ENCODE measurements at places on chromosomes 5 and 9. TPM values are rescaled to one million over a fixed set of nuclear protein-coding genes. Genes with fewer than 3 reads are reported as not detected.

The ANKRD18B gene
- 0.22 TPM for total RNA-seq

DNA sequence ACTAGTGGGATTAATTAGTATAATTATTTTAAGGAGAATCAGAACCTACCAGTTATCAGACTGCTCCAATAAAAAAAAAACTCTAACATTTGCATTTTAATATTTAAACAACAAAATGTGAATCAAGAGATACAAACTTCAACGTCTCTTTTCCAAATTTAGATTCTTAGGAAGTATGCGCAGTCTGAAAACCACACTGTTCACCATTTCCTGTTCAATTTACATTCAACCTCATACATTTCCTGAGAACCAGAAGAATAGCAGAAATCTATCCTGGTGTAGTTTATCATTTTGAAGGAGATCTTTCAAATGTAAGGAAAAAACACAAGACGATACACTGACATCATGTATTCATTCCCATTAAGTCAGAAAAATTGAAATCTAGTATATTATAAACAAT is 869.2 kb downstream of the EFNA5 start:
- DNase-seq = no peak

DNA sequence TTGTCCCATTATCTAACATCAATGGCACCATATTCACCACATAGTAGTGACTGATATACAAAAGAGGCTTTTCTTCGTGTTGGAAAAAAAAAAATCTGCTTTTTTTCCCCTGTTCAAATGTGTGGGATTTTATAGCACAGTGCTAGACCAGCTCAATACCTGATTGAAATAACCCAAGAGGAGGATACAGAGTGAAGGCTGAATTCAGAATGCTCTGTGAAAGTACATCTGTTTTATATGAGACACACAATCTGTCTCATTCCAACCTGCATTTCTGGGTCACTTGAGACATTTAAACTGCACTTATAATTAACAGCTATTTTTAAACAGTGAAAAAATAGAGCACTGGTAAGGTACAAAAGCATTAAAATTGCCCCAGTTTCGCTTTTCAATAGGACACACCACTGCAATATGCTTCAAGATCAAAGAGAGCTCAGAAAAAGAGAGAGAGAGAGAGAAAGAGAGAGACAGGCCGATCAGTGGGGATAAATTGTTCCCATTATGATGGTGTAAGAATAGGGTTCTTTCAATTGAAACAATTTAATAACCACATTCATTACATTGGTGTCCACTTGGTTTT is 179.3 kb downstream of the NR2F1-AS1 start:
- DNase-seq = no peak

GRCh38 chr9:98255061-98255577 is 330 bp downstream of the TBC1D2 start:
- DNase-seq = peak; percentile 27

- DNase-seq = no peak
These were observed 74.0 kb downstream of the COL27A1 start for GRCh38 chr9:114229295-114229694.

DNA sequence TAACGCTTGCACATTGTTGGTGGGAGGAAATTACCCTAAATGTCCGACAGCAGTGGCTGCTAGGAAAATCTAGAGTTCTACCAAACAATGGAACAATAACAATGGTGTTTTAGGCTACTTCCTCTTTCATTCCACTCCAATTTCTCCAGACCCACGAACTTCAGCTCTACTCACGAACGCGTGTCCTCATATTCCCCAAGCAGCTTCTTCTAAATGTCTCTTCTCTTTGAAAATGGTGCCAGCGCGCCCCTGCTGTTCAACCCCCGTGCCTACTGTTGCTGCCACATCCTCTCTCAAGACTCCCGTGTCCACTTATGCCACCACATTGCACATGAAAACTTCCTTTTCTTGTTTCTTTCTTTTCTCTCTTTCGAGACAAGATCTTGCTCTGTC is 25.6 kb downstream of the OR2V2 start:
- DNase-seq = no peak

DNA sequence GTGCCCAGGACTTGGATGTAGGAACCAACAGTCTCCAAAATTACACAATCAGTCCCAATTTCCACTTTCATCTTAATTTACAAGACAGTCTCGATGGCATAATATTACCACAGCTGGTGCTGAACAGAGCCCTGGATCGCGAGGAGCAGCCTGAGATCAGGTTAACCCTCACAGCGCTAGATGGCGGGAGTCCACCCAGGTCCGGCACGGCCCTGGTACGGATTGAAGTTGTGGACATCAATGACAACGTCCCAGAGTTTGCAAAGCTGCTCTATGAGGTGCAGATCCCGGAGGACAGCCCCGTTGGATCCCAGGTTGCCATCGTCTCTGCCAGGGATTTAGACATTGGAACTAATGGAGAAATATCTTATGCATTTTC is 837 bp downstream of the PCDHB2 start:
- no peak for DNase-seq

GRCh38 chr9:85941622-85941940 is 635 bp downstream of the NAA35 start:
- no peak for DNase-seq

All from lung microvascular endothelial cell (primary cell).